ENCODE measurements at places on chromosomes 6 and 20. TPM values are rescaled to one million over a fixed set of nuclear protein-coding genes. Genes with fewer than 3 reads are reported as not detected.

The C6orf52 gene
- 0.26 TPM for total RNA-seq

The GRM1 gene
- 0.17 TPM for total RNA-seq

The PRR18 gene
- total RNA-seq, result not detected

The SLC17A3 gene
- not detected for total RNA-seq

The SNAI1 gene
- total RNA-seq, result 0.66 TPM

The LAMA2 gene
- 67.5 TPM for total RNA-seq

The FYN gene
- 59.3 TPM for total RNA-seq

The NKX2-2 gene
- total RNA-seq, result not detected

The DBNDD2 gene
- 3.9 TPM for total RNA-seq

The GPX5 gene
- not detected for total RNA-seq

The DEF6 gene
- 0.51 TPM for total RNA-seq

- H3K27me3 ChIP-seq, result peaks cover 3% of the 10 kb centered on the region
- H3K4me1 ChIP-seq, result no peaks in the 10 kb centered on the region
- H3K4me3 ChIP-seq, result no peak overlapping the region
These were observed 448.7 kb upstream of the JARID2 start for GRCh38 chr6:14796974-14797762.

GRCh38 chr6:119065382-119065781 lies 13.1 kb downstream of the FAM184A start:
- no peak for DNase-seq
- no peaks in the 10 kb centered on the region for H3K4me1 ChIP-seq
- no peak overlapping the region for H3K27ac ChIP-seq
- no peaks in the 10 kb centered on the region for H3K36me3 ChIP-seq

DNA sequence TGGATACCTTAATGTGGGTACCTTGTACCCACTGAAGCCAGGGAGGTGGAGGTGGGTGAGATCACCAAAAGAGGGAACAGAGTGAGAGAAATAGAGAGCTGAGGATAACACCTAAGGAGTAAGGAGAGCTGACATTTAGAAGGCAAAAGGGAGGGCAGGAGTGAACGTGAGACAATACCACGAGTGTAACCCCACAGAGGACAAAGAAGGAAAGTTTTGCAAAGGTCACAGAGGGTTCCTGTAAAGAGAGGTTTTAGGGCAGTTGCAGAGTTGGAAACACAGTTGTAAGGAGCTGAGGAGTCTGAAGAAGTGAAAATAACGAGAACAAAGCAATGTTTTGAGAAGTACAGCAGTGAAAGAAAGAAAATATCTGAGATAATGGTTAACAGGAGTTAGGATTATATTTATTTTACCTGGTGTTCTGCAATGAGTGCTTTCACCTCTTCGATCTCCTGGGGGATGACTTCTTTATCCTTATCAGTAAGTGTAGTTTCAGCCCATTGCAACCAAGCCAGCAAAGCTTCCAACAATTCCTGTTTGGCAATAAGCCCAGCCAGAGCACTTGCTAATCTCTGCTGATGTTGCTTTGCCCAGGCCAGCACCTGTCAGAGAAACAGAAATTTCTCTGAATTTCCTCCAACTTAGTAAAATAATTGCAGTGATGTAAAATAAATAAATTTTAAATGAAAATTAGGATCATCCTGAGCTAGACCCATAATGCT lies 166.8 kb downstream of the DST start:
- no peak overlapping the region for H3K27ac ChIP-seq
- no peak overlapping the region for H3K4me3 ChIP-seq
- H3K4me1 ChIP-seq, result no peaks in the 10 kb centered on the region
- H3K27me3 ChIP-seq, result no peaks in the 10 kb centered on the region
- peak; percentile 55 for DNase-seq
- H3K36me3 ChIP-seq, result peaks cover 19% of the 10 kb centered on the region

DNA sequence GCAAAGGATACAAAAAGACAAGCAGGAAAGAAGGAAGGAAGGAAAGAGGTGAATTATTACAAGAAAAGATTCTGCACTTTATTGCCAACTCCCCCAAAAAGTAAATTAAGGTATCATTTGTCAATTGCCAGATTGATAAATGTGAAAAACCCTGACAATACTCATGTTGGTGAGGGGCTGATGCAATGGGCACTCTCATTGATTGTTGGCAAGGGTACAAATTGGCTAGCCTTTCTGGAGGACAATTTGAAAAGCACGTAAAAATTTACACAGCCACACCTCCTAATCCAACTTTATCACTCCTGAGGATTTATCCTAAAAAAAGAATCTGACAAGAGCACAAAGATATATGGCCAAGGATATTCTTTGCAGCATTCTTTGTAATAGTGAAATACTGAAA lies 47.7 kb downstream of the SCML4 start:
- H3K4me1 ChIP-seq, result no peaks in the 10 kb centered on the region
- H3K27ac ChIP-seq, result no peak overlapping the region
- no peak overlapping the region for H3K4me3 ChIP-seq
- no peaks in the 10 kb centered on the region for H3K36me3 ChIP-seq

DNA sequence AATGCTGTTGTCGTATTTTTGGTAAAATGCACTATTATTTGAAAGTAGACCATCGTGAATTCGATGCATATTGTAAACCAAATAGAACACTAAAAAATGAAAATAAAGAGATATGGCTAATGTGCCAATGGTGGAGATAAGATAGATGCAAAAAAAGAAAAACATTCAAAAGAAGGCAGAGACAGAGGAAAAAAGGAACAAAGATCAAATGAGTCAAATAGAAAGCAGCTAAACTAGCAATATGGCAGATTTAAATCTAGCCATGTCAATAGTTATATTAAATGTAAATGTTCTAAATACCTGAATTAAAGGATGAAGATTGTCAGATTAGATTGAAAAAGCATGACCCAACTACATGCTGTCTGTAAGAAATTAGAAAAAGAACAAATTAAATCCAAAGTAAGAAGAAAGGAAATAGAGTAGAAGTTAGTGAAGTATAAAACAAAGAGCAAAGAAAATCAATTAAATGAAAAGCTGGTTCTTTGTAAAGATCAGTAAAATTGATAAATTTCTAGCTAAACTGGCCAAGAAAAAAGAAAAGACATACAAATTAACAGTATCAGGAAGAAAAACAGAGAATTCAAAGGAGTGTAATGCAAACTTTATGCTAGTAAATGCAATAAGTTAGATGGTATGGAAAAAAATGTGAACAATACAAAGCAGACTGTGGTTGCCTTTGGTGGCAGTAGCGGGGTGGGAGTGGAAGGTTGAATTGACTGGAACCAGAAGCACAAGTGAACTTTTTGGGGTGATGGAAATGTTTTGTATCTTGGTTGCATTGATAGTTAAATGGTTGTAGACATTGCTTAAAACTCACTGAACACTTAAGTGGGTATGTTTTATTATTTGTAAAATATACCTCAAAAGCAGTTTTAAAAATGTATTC lies 44.8 kb downstream of the PTPN1 start:
- no peaks in the 10 kb centered on the region for H3K27me3 ChIP-seq
- no peaks in the 10 kb centered on the region for H3K36me3 ChIP-seq
- no peak for DNase-seq
- H3K27ac ChIP-seq, result no peak overlapping the region
- H3K4me1 ChIP-seq, result peaks cover 6% of the 10 kb centered on the region
- no peak overlapping the region for H3K4me3 ChIP-seq

DNA sequence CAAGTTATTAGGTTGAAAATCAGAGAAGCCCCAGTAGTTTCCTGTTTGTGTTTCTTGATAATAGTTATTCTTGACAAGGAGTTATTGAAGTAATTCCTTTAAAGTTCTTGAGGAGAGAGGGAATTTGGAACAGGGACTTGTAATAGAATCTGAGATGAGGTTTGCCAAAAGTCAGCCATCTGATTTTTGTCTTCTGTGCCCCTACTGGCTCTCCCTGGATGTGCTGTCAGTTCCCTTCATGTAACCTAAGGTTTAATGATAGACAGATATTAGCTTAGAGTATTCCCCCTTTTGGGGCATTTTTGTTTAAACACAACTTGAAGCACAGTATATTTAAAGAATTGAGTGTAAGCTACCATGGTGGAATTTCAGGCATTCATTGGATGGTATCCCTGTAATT lies 71.4 kb downstream of the CARMIL1 start:
- no peaks in the 10 kb centered on the region for H3K27me3 ChIP-seq
- no peaks in the 10 kb centered on the region for H3K36me3 ChIP-seq
- H3K4me3 ChIP-seq, result no peak overlapping the region
- H3K27ac ChIP-seq, result no peak overlapping the region
- peaks cover 6% of the 10 kb centered on the region for H3K4me1 ChIP-seq
- no peak for DNase-seq

DNA sequence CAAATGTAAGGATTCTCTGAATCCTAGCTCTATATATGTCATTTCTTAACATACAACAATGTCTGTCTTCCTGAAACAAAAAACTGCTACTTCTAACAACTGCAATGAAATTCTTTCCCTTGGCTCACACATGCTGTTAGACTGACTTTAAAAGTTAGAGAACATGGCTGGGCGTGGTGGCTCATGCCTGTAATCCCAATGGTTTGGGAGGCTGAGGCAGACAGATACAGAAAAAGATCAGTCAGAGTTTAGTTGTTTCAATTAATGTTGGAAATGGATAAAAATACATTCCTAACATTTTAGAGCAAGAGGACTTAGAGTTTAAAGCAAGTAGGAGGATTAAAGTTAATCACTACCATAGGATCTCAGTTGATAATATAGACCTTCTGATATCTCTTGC lies 28.7 kb upstream of the KIAA1586 start:
- DNase-seq, result no peak
- no peak overlapping the region for H3K27ac ChIP-seq
- H3K36me3 ChIP-seq, result no peaks in the 10 kb centered on the region
- peaks cover 10% of the 10 kb centered on the region for H3K4me1 ChIP-seq
- H3K4me3 ChIP-seq, result no peak overlapping the region

- H3K36me3 ChIP-seq, result no peaks in the 10 kb centered on the region
- H3K27me3 ChIP-seq, result no peaks in the 10 kb centered on the region
- H3K4me3 ChIP-seq, result no peak overlapping the region
- H3K4me1 ChIP-seq, result no peaks in the 10 kb centered on the region
- no peak for DNase-seq
These were observed 211.6 kb downstream of the RNF144B start for GRCh38 chr6:18598551-18599264.

- H3K4me3 ChIP-seq, result no peak overlapping the region
- no peaks in the 10 kb centered on the region for H3K36me3 ChIP-seq
- peak; percentile 70 for DNase-seq
These were observed 16.1 kb upstream of the SERPINB1 start for GRCh38 chr6:2857580-2858337.

GRCh38 chr6:82607998-82608725 lies 244.5 kb downstream of the TPBG start:
- no peaks in the 10 kb centered on the region for H3K36me3 ChIP-seq
- H3K4me3 ChIP-seq, result no peak overlapping the region
- no peaks in the 10 kb centered on the region for H3K4me1 ChIP-seq
- no peak overlapping the region for H3K27ac ChIP-seq
- no peaks in the 10 kb centered on the region for H3K27me3 ChIP-seq

DNA sequence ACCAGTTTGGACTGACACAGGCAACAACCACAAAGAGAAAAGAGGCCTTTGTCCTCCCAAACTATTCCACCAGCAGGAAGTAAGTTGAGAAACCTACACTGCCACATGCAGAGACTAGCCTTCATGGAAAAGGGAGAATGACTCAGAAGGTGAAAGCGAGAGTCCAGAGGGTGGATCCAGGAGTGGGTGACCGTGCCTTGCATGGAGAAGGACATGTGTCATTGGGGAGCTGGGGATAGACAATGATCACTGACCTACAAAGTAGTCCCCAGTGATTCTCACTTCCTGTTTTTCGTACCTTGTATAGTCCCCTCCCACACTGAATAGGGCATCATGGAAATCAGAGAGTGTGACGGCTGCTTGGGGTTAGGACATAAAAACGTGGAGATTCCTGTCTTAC lies 91.9 kb downstream of the MYLK4 start:
- H3K4me3 ChIP-seq, result no peak overlapping the region
- H3K27me3 ChIP-seq, result no peaks in the 10 kb centered on the region
- no peaks in the 10 kb centered on the region for H3K36me3 ChIP-seq
- no peak overlapping the region for H3K27ac ChIP-seq
- no peak for DNase-seq
- no peaks in the 10 kb centered on the region for H3K4me1 ChIP-seq

DNA sequence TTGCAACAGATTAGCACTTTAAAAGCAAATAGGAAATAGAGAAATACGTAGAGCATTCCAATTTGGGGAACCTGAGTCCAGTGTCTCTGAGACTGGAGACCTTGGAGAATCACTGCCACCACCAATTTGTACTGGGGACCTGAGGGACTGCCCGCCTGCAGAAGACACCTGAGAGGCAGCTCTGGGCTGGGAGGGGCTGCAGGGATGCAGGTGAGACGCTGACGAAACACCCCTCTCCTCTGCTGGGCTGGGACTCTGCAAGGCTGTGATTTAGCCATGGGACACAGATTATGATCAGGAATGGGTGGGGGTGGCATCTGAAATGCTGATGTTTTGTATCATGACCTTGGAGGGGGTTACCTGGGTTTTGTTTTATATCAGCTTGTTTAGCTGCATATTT lies 7.0 kb upstream of the APMAP start:
- H3K27me3 ChIP-seq, result peaks cover 14% of the 10 kb centered on the region
- no peak overlapping the region for H3K27ac ChIP-seq
- no peak for DNase-seq
- peaks cover 4% of the 10 kb centered on the region for H3K4me1 ChIP-seq
- no peaks in the 10 kb centered on the region for H3K36me3 ChIP-seq

DNA sequence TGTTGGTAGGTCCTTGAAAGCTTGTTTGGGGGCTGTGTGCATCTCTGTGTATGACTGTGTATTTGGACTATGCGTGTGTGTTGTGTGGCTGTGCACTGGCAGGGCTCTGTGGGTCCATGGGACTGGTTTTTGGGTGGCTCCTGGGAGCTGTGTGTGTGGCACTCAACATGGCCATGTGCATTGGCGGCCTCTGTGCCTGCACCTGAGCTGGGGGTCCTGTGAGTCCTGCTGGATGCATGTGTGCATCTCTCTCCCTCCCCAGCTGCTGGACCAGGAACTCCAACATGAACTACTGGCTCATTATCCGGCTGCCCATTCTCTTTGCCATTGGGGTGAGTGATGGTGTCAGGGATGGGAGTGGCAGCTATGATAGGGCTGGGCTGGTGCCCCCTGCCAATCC lies 30.1 kb downstream of the GLP1R start:
- H3K27ac ChIP-seq, result no peak overlapping the region
- no peak overlapping the region for H3K4me3 ChIP-seq
- H3K36me3 ChIP-seq, result no peaks in the 10 kb centered on the region
- H3K4me1 ChIP-seq, result no peaks in the 10 kb centered on the region
- no peak for DNase-seq

DNA sequence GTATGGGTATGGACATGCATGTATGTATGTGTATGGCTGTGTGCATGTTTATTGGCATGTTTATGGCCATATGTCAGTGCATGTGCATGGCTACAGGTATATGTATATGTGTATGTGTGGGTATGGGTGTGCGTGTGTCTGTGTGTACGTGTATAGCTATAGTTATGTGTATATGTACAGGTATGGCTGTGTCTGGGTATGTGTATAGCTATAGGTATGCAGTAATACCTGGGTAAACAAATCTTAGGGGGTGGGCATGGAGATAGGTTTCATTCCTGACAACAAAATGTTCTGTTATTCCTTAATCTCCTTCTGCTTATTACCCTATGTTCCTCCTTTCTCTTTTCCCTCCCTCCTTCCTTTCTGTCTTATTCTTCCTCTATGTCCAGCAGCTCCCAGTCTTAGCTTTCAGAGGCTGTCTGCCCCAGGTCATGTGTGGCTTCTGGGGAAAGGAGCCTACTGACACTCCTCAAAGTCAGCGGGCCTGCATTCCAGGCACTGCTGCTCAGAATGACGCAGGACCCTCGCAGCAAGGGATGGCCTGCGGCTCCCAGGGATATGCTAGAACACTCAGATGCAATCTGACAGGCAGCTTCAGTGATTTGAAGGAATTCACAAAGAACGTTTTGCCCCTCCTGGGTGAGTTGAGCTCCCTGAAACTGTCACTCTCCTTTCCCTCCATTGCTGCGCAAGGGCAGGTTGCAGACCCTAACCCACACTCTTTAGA lies 139.3 kb upstream of the PHACTR1 start:
- H3K27me3 ChIP-seq, result no peaks in the 10 kb centered on the region
- H3K4me1 ChIP-seq, result peaks cover 13% of the 10 kb centered on the region
- peak; percentile 69 for DNase-seq
- no peaks in the 10 kb centered on the region for H3K36me3 ChIP-seq
- H3K4me3 ChIP-seq, result no peak overlapping the region
- H3K27ac ChIP-seq, result peak overlapping the region; percentile 6
